ENCODE measurements at places on chromosomes 2 and 18.
A peak's percentile ranks its signal among the peaks of the same experiment; 100 is the strongest.

GRCh38 chr2:42340045-42340937 lies 20.7 kb downstream of the COX7A2L start:
- no peak for DNase-seq

- no peak for DNase-seq
Measured at GRCh38 chr2:23647563-23647962, 262.6 kb downstream of the KLHL29 start.

GRCh38 chr2:19035238-19035637 lies 323.2 kb downstream of the OSR1 start:
- DNase-seq = peak; percentile 52

GRCh38 chr2:187215532-187216240 lies 232.4 kb downstream of the CALCRL start:
- peak; percentile 24 for DNase-seq

DNA sequence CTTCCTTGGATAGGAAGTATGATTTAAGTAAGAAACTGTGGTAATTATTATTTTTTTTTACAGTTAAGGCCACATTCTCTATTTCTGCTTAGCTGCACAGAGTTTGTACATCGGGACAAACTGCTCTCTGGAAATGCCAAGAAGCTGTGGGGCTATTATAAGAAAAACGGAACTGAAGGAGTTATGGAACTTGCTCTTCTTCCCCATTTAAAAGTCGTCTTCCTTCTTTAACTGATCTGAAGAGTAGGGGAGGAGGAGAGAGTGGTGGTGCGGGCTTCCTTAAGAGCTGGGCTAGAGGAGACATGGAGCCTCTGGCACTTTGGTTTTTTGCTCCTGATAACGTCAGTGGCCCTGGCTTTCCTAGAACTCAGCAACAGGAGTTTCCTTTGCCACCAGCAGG lies 54.4 kb downstream of the RAB31 start:
- DNase-seq = no peak

GRCh38 chr2:96423291-96423690 lies 81.9 kb downstream of the NEURL3 start:
- DNase-seq = peak; percentile 7

GRCh38 chr2:218631837-218632236 lies 24.1 kb downstream of the PLCD4 start:
- no peak for DNase-seq

DNA sequence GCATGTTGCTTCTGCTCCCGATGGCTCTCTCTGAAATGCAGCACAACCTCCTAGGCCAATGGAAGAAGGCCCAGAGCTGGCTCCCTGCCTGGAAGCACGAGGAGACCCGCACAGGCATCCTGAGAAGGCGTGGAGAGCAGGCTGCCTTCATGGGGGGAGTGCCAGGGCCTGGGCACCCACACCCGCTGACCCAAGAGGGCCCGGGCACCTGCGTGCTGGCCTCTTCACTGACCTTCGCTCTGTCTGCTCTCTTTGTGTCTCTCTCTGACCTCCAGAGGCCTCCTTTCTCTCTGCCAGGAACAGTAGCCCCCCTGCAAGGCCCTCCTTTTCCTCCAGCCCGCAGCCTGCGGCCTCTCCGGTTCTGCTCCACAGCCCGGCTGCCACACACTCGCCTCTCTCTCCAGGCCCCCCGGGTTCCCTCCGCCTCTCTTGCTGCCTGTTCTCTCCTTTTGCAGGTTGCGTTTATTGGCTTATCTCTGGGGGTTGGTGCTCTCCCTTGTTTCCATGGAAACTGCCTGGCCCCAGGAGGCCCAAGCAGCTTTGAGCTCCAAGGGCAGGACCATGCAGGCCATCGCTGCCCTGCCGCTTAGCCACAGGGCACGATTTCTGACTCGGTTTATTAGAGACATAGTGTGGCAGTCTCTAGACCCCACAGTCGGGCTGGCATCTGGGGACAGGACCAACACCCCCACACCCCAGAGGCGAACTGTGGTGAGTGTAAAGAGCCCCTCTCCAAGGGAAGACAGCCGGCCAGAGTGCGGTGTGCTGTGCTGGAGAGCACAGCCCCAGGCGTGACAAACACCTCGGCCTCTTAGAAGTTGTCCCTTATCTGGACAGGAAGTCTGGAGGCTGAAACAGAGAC lies 1.7 kb downstream of the MZT2B start:
- no peak for DNase-seq

DNA sequence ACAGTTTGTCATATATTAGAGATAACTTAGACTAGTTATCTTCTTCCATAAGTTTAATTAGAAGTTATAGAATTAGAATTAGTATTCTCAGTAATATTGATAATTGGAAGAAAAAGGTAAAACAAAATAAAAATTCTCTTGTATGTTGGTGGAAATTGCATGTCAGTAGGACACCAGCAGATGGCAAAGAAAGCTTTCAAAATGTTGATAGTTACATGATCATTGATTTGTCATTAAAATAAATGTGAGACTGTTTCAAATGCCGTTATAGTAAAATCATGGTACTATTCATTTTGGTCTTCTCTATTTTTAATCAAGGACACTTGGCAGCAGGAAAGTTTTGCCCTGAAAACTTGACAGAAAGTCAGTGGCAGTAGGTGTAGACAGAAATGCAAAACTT lies 270.2 kb downstream of the TGIF1 start:
- DNase-seq = no peak

- peak; percentile 70 for DNase-seq
Measured at GRCh38 chr2:208077276-208077675, 47.0 kb downstream of the CRYGD start.

- DNase-seq = no peak
Measured at GRCh38 chr18:966759-967576, 62.3 kb downstream of the ADCYAP1 start.

GRCh38 chr2:225842939-225843338 lies 443.4 kb downstream of the NYAP2 start:
- DNase-seq = peak; percentile 5

GRCh38 chr2:17835516-17835915 lies 19.3 kb downstream of the MSGN1 start:
- DNase-seq = no peak

GRCh38 chr2:160305081-160305750 lies 105.1 kb upstream of the ITGB6 start:
- DNase-seq = peak; percentile 61

- DNase-seq = peak; percentile 38
Measured at GRCh38 chr18:54947091-54947490, 12.2 kb downstream of the CCDC68 start.

GRCh38 chr2:8452296-8452695 lies 229.6 kb upstream of the ID2 start:
- DNase-seq = no peak

DNA sequence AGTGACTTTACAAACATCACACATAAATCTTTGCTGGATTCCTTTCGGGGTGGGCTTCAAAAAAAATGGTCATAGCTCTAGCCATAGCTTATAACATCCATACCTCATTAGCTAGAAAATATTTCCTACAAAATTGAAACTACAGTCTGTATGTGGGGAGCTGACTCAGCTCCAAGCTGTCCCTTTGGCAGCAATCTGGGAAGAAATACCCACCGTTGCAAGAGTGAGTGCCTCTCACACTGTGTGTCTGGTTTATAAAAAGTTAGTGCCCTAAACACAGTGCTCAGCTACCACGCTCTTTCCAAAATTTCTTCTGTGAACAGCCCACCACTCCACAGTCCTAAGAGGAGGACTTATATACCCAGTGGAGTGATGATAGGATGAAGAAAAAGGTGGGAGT lies 170.1 kb downstream of the RBM43 start:
- DNase-seq = no peak

DNA sequence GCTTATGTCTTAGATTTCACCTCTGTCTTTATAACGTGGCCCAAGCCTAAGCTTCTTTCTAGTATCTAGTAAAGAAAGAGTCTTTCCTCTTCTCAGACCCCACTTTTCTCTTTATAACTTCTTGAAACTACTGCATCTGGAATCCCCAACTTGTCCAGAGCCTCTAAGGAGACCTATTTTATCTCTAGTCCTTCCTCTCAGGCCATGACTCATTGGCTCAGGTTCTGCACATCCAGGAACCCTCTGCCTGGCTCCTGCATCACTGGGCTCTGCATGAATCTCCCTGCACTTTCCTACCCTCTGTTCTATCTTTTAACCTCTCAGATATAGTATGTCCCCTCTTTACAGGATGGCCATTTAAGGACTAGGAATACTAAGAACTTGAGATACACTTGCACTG lies 124.7 kb downstream of the DNAH6 start:
- no peak for DNase-seq

- no peak for DNase-seq
Measured at GRCh38 chr2:11786592-11786991, 40.2 kb downstream of the LPIN1 start.

DNA sequence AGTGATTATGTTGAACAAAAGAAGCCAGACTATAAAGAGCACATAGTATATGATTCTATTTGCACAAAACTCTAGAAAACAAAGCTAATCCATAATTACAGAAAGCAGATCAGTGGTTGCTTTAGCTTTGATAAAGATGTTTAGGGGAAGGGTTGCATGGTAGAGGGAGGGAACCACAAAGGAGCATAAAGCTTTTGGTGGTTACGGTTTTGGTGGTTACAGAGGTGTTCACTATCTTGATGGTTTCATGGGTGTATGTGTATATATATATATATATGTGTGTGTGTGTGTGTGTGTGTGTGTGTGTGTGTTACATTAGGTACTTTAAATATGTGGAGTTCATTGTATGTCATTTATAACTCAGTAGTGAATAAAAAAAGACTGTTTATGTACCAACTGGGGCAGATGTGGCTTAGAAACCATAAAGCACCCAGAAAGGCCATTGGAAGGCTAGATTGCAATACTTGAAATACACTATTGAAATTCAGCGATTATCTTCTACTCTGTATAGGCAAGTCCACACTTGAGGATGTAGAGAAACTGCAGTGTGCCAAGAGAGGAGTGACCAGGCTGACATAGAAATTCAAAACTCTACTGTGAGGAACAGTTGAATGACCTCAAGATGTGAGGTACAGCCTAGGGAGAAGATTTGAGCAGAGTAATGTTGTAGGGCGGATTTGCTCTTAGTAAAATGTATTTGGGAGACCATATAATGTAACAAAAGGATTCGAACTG lies 60.6 kb downstream of the CAB39 start:
- DNase-seq = no peak

DNA sequence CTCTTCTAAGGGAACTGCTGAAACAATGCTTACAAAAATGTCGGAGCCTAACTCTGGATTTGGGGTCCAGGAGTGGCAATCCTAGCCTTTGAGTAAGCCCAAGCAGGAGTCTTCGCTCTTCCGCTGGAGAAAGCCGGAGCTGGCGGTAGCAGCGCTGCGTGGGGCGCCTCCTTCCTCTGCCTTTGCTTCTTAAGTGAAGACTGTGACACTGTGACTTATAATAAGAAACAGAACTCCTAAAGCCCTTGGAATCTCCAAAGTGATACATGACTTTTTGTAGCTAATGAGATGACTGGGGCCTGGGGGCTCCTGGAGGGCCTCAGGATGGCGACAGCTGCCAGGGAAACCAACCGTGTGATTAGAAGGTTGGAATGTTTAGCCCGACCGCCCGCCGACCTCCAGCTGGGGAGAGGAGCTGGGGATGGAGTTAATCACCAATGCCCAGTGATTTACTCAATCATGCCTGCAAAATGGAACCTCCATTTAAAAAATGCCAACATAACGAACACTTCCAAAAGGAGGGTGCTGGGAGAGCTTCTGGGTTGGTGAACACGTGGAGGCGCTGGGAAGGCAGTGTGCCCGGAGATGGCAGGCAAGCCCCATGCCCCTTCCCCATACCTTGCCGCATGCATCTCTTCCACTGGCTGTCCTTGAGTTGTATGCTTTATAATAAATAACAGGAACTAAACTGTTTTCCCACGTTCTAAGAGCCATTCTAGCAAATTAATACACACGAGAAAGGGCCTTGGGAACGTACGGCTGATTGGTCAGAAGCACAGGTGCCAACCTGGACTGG lies 29.0 kb upstream of the MAL start:
- no peak for DNase-seq

- no peak for DNase-seq
Measured at GRCh38 chr2:169291517-169291916, 70.8 kb downstream of the LRP2 start.

GRCh38 chr2:216210701-216211540 lies 101.8 kb downstream of the XRCC5 start:
- DNase-seq = no peak

GRCh38 chr2:85174943-85175342 lies 41.8 kb downstream of the TCF7L1 start:
- DNase-seq = no peak

GRCh38 chr18:76449111-76449453 lies 46.0 kb downstream of the ZNF516 start:
- no peak for DNase-seq

DNA sequence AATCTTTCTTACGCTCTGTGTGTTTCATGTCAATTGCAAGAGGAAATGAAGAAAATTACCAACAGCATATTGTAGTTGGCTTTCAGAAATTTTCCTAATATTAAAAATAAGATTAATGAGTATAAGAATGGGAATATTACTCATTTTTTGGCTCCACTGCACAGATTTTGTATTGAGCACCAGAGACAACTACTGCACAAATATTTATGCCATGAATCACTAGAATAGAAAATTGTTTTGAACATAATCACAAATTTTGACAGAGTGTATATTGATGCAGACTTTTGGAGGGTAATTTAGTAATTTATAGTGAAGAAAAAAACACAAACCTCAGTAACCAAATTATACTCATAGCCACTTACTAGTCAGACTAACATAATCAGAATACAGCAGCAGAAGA lies 118.3 kb downstream of the DOK6 start:
- DNase-seq = peak; percentile 8

- no peak for DNase-seq
Measured at GRCh38 chr2:23235292-23235691, 149.7 kb upstream of the KLHL29 start.

- no peak for DNase-seq
Measured at GRCh38 chr2:178043266-178043665, 29.3 kb downstream of the PDE11A start.

DNA sequence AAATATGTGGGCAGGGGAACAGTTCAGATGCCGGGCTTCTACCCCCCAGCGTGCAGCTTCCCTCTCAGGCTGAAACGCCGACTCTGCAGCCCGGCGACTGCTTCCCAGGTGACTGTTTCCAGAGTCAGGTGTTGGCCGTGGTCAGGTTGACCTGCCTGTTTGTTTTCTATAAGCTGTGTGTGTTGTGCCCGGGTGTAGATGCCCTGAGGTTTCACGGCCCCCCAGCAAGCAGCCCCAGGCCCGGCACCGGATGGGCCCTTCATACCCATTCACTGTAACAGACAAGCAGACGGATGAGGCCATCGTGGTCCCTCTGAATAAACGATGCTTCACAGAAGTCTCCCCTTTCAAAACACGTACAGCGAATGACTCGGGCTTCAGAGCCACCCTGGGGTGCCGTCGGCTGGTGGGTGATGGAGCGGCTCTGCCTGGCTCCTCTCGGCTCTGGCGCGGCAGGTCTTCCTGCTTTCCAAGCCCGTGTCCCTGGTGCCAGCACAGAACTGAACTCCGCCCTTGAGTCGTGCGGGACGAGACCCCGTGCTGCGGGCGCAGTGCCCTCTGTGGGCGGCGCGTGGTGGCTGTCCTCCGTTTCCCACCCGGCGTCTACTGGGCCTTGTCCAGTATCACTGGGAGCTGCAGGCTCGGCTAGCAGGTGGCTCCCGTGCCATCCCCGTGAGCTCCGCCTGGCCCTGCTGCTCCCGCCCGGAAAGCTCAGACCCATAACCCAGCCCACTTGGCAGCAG lies 15.0 kb upstream of the KCNG2 start:
- DNase-seq = no peak

Data from cardiac muscle cell (in vitro differentiated cells and primary cell).